ENCODE measurements at places on chromosomes 7 and 10. TPM values are rescaled to one million over a fixed set of nuclear protein-coding genes. Genes with fewer than 3 reads are reported as not detected.

The SYNPO2L gene
- 0.43 TPM for total RNA-seq

The NT5C2 gene
- total RNA-seq, result 89.7 TPM

The FBXL13 gene
- total RNA-seq, result 1.1 TPM

The CYP2C19 gene
- total RNA-seq, result not detected

The POT1 gene
- 12.3 TPM for total RNA-seq

The MYL10 gene
- total RNA-seq, result not detected

The MMRN2 gene
- total RNA-seq, result 2.0 TPM

The INA gene
- 3.7 TPM for total RNA-seq

The MPP7 gene
- total RNA-seq, result 0.14 TPM
